ENCODE measurements at places on chromosomes 7 and 10.
A peak's percentile ranks its signal among the peaks of the same experiment; 100 is the strongest.

DNA sequence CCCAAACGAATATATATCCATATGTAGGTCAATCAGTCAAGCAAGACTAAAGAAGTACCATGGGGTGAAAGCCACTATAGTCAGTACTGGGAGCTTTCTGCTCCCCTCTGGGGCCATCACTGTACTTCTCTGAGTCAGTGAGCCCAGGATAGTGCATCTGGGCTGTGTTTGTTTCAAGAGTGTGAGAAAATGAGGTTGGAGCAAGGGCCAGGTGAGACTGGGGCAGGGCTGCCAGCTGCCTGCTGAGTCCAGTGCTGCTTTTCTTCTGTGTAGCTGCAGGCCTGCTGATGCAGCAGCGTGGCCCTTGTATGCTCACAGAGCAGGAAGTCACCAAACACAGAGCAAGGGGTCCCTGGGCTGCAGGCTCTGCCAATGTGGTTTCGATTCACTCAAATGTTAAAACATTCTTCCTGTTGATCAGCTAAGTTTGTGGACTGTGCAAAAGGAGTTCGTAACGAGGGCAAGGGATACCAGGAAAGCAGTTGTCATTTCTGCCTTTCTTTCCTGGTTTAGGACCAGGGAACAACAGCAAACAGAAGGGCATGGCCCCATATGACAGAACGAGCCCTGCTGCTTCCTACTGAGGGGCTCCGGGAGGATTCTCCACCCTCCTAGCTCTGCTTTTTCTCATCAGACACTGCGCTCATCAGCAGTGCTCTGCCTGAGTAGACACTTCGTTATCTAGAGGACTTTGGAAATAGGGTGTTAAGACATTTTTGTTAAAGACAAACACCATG is 65.4 kb upstream of the TNS3 start:
- no peak for DNase-seq

DNA sequence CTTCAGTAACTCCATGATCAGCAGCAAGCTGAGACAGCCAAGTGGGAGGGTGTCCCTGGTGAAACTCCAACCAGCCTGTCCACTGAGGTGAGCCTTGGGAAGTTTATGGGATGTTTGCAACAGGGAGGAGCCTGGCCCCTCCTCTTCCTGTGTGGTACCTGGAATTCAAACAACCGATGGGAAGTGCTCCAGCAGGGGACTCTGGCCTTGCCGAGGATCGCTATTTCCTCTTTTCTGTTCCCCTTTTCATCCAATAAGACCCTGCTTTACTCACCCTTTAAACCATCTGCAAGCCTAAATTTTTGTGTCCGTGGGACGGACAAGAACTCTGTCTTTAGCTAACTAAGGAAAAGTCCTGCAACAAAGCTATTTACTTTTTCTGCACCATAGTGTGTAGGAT is 491.1 kb upstream of the ZMIZ1 start:
- DNase-seq: no peak

DNA sequence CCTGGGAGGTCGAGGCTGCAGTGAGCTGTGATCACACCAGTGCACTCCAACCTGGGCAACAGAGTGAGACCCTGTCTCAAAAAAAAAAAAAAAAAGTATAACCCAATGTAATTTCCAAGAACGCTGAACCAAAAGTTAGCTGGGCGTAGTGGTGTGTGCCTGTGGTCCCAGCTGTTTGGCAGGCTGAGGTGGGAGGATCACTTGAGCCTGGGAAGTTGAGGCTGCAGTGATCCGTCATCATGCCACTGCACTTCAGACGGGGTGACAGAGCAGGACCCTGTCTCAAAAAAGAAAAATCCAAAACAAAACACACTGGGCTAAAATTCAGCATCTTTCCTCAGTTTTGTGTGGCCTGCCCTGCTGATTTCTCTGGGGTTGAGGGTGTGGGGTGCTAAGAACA is 21.1 kb downstream of the HNRNPA2B1 start:
- DNase-seq: no peak

DNA sequence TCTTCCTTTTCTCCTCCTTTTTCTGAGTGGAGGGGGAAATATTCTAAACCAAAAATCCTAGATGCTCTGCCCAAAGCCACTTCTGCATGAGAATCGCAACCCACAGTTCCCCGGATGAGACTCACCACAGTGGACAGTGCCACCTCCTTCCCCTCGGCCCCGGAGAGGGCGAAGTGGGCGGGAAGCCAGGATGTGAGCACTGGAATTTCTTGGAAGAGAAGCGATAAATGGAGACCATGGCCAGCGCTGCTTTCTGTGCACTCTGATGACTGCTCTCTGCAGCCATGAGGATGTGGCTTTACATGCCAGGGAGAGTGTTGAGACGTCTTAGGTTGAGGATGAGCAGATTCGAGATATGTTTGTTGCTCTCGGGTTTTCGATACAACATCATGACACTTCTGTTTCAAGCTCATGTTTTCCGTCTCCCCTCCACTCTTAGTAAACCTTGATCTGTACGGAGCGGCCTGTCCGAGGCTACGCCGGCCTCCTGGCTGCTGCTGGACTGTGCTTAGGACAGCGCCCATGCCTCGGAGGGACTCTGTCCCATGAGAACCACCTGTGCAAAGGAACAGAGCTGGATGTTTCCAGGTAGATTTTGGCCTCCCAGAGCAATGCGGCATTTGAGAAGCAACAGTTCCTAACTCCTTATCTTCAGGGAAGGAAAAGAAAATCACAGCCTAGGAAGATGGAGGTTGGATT is 414.6 kb upstream of the FOXK1 start:
- DNase-seq: no peak

DNA sequence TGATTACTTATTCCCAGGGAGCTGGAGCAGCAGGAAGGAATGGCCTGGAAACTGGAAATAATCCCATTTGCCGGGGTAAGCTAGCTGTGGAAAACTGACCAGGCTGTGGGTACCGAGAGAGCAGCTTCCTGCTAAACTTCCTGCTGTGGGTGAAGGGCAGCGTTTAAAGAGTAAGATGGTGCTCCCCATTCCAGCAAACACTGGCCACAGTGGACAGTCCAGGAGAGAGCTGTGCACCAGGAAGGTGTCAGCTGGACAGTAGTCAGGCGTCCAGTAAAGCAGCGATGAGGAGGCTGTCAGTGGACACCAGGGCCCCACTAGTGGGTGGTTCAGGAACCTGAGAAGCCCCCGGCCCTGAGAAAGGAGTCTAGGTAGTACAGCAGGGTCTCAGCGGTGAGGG is 55.4 kb downstream of the TBXAS1 start:
- no peak for DNase-seq

DNA sequence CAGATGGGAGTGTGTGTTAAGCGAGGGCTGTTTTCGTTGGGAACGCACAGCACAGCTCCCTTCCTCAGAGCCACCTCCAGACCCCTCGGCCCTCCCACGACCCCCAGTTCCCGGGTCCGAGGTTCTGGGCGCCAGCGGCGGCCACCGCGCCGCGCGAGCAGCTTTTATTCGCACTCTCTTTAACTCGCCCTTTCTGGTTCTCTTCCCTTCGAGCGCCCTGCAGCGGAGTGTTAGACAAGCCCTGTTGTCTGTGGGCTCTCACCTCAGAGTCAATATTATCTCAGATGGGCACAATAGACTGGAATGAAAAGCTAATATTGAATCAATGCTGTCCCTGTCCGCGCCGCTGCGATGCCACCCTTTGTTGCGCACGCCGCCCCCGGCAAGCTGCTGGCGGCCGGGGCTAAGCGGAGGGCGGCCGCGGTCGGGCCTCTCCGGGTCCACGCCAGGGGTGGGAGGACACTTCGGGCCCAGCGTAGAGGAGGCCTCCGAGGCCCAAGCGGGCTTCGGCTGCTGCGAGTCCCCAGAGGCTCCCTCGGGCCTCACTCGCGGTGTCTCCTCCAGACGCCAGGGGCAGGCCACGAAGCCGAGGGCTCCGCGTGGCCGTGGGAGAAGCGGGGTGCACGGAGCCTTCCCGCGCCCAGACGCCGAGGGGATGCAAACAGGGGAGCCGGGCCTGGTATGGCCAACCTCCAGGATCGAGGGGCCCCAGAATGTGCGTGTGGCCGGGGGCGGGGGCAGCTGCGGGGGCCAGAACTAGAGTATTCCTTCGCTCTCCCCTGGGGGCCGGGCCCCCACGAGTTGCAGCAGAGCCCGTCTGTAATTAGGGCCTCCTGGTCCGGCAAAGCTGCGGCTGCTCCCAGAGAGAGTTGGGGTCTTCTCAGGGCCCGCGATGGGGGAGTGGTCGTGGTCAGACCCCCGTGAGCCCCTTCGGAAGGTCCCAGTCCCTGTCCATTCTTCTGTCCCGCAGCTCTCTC is 7.9 kb upstream of the EMX2 start:
- no peak for DNase-seq

DNA sequence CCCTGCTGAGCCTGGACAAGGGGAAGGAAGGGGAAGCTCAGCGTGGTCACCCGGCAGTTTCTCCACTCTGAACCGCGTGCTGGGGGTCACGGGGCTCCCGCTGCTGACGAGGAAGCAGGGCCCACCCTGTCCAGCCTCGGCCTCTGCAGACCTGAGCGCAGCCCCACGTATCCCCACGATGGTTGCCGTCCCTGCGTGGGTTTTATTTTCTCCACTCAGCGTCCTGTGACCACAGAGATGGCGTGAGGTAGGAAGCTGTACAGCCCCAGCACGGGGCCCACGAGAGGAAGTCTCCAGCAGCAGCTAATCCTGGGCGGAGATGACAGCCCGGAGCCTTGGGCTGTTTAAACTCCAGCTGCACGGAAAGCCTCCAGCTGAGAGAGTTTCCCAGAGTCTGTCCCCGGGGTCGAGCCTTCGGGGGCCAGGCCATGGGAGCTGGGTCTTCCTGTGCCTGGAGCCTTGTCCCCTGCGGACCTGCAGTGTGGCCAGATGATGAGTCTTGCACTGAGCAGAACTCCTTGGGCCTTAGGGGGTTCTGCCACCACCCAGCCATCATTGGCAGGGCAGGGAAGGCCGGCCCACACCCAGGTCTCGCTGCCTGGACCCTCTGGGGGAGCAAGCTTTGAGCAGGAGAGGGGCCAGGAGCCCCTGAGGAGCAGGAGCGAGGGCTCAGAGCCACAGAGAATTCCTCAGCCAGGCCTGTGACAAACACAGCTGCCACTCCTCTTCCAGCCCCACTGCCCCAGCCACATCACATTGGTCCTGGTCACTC is 72.8 kb upstream of the FAM20C start:
- DNase-seq: no peak

DNA sequence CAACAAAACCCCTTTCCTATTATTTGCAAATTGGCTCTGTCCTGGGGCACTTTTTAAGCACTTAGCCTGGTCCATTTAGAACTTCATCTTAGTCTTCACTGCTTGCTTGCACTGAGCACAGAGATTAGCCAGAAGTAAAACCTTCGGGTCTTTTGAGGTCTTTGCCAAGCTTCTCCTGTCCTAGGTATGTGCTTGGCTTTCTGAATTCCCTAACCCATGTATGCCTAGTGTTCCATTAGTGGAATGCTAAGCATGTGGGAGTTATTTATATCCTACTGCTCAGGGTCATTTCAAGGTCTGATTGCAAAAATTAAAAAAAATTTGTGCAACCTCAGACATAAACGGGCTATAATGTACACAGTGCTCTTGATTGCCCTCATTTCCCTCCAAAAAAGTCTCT is 18.0 kb downstream of the ZNF37A start:
- no peak for DNase-seq

DNA sequence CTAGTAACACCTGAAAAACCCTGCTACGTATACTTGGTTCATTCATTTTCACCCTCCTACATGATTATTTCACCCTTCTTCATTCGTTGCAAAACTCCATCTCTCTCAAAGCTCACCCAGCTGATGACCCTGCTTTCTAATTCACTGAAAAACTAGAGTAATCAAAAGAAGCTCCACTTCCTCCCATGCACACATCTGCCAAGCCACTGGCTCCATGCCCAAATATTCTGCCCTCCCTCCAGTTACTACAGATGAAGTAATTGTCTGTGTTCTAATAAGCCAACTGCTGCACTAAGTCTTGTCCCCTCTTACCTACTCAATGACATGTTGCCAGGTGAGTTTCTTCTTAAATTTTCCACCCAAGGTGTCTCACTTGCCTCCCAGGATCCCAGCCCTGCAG is 96.9 kb upstream of the CCDC71L start:
- peak; percentile 39 for DNase-seq

DNA sequence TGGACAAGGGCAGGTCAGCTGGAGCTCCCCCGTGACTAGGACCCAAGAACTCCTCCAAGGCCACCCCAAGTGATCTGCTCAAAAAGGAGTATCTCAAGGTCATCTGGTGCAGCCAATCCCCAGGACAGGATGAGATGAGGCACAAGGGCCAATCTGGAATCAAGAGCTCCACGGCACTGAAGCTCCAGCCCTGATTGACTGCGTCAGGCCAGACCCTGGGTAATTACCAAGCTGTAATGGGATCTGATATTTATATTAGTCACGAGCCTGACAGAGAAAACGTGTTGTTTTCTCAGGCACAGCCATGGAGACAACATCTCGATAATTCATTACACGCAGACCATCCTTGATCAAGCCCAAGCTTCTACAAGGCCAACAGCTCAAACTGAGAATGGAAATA is 4.2 kb downstream of the KCNMA1 start:
- DNase-seq: no peak

- no peak for DNase-seq
Measured at GRCh38 chr10:115390607-115391006, 297.4 kb downstream of the ATRNL1 start.

GRCh38 chr7:29300026-29300480 is 105.5 kb downstream of the CHN2 start:
- no peak for DNase-seq

GRCh38 chr10:386771-387592 is 251.7 kb downstream of the ZMYND11 start:
- DNase-seq: no peak

DNA sequence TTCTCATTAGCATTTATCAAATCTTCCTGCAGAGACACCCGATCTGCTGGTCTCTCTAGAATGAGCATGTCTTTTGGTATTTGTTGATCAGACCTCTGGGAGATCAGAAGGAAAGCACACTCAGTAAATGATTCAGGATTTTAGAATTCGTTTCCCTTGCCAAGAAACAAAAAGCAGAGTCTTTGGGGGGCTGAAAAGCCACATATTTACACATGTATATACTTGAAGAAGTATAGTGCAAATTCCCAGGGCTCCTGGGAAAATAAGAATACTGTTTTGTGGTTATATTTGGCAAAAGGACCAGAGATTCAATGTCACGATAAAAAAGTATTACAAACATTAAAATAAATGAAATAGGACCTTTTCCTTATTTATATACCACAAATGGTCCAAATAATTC is 100.2 kb downstream of the AGMO start:
- DNase-seq: no peak

GRCh38 chr7:28298870-28299518 is 113.3 kb upstream of the CREB5 start:
- DNase-seq: peak; percentile 75

GRCh38 chr10:113030453-113030852 is 80.4 kb downstream of the TCF7L2 start:
- DNase-seq: no peak

- DNase-seq: no peak
Measured at GRCh38 chr10:2734603-2735002, 332.7 kb upstream of the PFKP start.

GRCh38 chr10:6463366-6463765 is 116.7 kb downstream of the PRKCQ start:
- no peak for DNase-seq

- no peak for DNase-seq
Measured at GRCh38 chr7:3244241-3244814, 56.7 kb upstream of the SDK1 start.

GRCh38 chr10:90167174-90168064 is 466.0 kb downstream of the KIF20B start:
- no peak for DNase-seq
